Thoracic aorta (tissue), 2 donors: ENCODE measurements at places on chromosomes 11 and 22. TPM values are rescaled to one million over a fixed set of nuclear protein-coding genes. Genes with fewer than 3 reads are reported as not detected.

Gene KRTAP5-1
- not detected for total RNA-seq

Gene KLHDC7B
- total RNA-seq = not detected

DNA sequence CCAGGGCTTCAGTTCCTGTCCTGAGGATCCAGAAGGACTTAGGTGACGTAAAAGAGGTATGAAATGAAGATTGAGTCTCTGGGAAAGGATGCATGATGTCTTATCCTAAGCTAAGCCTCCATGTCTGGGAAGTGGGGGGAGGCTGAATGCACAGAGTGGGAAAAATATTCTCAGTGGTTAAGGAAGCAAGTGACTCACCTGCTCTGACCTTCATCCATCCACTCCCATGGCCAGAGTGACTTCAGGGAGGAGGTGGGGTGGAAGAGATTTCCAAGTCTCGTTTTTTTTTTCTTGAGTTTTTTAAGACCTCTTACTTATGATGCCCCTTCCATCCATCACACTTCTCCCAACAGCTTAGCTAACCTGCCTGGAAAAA is 32.5 kb upstream of the POLD3 start:
- DNase-seq = no peak

GRCh38 chr11:46345881-46346484 is 1.3 kb upstream of the DGKZ start:
- no peak for DNase-seq

DNA sequence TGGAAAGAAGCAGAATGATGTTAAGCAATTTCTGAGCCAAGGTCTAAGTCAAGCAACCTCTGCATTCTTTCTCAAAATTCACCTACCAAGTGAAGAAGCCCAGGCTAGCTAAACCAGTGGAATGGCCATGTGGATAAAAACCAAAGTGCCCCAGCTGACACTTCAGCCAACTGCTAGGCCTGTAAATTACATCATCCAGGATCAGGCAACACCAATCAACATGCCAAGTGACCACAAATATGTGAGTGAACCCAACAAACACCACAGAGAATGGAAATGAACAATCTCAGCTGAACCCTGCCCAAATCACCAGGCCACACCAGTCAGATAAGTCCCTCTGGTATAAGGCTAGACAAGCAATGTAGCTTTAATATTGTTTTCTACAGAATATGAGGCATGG is 25.1 kb upstream of the FJX1 start:
- no peak for DNase-seq

GRCh38 chr11:33942954-33943353 is 51.1 kb upstream of the LMO2 start:
- peak; percentile 41 for DNase-seq

DNA sequence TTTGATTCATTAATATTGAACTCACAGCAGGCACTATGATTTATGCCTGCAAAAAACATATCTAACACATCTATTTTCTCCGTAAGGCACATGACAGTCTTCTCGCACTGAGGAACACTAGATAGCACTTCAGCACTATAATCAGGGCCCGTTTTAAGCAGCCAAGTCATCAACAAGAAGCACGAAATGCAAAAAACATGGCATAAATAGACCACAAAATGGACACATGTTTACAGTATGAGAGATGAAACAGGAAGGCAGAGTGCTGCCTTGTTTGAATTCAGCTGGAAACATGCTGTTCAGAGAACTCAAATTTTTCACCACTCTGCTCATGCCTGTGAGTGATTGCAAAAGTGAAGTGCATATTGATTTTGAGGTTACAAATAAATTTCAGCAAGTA is 205.8 kb upstream of the PDGFD start:
- DNase-seq = no peak
